ENCODE measurements at places on chromosomes 5 and 9.

DNA sequence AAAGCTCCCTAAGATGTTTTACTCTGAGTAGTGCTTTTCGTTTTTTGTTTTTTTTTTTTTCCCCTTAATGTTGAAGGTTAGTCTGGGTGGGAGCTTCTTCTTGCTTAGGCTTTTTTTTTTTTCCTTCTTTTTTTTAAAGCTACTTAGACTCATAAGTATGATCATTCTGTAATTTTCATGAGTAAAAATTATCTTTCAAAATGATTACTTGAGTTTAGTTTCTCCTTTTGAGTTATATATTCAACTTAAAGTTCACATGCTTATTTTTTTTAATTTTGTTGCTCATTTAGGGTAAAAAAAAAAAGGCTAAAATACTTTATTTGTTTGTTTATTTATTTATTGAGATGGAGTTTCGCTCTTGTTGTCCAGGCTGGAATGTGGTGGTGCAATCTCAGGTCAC is 2.9 kb downstream of the RBM27 start:
- DNase-seq = no peak

DNA sequence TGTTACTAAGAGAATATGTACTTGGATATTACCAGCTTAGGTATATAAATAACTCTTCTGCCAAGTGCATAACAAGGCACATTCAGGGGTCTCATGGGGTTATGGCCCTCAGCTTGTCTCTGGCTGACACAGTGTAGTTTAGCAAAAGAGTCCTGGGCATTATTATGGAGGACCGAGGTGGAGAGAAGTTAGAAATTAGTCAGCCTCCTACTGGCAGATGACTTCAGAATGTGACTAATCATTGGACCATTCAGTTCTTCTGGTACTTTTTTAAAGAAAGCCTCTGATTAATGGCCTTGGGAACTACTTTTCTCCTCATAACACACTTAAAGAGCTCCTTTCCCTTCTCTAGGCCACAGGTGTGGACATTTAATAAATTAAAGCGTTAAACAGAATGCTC is 178.9 kb downstream of the SH3GL2 start:
- DNase-seq = no peak

DNA sequence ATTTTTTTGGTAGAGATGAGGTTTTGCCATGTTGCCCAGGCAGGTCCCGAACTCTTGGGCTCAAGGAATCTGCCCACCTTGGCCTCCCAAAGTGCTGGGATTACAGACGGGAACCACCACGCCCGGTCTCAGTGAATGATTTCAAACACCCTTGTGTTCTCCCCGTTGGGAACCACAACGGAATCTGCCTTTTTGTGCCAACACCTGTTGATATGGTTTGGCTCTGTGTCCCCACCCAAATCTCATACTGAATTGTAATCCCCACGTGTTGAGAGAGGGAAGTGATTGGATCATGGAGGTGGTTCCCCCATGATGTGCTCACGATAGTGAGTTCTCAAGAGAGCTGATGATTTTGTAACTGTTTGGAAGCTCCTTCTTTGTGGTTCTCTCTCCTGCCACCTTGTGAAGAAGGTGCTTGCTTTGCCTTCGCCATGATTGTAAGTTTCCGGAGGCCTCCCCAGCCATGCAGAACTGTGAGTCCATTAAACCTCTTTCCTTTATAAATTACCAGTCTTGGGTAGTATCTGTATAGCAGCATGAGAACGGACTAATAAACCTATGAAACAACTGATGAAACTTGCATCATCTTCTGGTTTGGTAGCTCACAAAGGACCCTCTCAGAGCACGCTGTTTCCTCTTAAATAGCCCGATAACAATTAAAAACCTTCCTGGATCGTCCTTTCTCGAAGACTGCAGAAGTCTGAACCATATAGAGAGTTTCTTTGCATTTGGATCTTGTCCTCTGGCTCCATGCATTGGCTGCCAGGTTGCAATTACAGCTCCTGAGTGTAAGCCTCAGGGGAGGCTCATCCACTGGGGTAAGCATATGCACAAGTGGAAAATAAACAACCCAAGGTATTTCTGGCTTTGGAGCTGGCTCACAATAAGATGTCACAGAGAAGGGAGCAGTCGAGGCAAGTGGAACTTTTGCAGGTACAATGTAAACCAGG is 91.5 kb downstream of the SPRY4 start:
- no peak for DNase-seq

DNA sequence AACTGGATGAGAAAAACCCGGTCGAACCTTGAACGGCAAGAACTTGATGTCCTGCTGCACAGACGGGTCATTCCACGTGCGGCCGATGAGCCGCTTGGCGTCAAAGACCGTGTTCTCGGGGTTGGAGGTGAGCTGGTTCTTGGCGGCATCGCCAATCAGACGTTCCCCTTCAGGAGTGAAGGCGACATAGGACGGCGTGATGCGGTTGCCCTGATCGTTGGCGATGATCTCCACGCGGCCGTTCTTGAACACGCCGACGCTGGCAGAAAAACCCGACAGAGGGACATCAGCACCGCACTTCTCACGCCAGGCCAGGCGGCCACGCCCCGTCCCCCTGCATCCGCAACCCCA is 519 bp downstream of the HSPA5 start:
- peak; percentile 8 for DNase-seq

DNA sequence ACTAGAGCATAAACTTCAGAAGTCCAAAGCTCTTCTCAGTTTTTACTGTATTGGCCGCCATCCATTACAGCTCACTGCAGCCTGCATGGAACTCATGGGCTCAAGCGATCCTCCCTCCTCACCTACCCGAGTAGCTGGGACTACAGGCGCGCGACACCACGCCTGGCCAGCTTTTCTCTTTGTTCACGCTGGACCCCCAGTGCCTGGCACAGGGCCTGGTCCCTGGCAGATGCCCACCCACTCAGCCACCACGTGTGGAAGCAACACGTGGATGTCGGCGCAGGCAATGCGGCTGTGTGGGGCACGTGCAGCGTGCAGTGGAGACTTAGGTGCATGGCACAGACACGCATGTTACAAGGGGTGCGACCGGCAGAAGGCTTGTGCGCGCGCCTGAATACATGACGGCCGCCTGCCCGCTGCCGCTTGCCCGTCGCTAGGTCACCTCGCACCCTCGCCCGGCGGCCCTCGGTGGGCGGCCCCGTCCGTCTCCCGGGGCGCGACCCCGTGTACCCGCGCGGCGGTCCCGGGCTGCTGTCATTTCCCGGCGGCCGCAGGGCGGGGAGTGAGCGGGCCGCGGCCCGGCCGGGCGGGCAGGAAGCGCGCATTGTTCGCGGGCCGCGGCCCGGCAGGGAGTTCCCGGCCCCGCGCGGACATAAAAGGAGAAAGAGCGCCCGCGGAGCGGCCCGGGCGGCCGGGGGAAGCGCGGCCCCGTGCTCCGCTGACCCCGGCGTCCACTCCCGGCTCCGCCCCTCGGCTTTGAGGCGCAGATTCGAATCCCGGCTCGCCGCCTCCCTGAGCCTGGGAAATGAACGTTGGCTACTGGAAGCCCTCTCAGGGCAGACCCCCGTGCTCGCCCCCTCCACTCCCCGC is 24.1 kb upstream of the PTGS1 start:
- no peak for DNase-seq

GRCh38 chr5:1041225-1042143 is 32.9 kb downstream of the NKD2 start:
- no peak for DNase-seq

- DNase-seq = no peak
Observed at GRCh38 chr9:130990306-130990977, 18.5 kb upstream of the LAMC3 start.

GRCh38 chr5:172795318-172795977 is 24.5 kb upstream of the DUSP1 start:
- DNase-seq = no peak

GRCh38 chr9:104082168-104082567 is 11.9 kb upstream of the SMC2 start:
- no peak for DNase-seq

GRCh38 chr9:110897943-110898342 is 140.3 kb downstream of the LPAR1 start:
- DNase-seq = no peak

DNA sequence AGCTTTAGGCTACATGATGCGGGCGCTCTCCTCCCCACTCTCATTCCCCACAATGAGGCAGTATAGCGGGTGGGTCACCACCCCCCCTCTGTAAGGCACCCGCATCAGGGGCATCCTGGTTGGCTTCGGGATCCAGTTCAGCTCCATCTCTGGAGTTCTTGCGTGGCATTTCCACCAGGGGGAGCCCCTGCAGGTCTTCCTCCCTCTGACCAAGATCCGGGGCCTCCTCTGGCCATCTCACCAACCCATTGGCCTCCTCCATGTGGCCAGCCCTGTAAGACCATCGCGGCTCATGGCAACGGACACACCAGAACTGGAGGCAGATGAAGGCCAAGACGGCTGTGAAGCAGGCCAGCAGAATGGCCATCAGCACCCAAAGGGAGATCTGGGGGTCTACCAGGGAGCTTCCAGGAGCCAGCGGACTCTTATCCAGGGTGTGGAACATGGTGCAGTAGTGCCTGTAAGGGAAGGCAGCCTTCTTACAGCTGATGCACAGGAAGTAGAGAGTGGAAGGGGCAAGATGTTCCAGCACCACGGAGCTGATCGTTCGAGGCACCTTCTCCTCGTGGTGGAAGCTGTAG is 77.0 kb downstream of the CYFIP2 start:
- DNase-seq = no peak

DNA sequence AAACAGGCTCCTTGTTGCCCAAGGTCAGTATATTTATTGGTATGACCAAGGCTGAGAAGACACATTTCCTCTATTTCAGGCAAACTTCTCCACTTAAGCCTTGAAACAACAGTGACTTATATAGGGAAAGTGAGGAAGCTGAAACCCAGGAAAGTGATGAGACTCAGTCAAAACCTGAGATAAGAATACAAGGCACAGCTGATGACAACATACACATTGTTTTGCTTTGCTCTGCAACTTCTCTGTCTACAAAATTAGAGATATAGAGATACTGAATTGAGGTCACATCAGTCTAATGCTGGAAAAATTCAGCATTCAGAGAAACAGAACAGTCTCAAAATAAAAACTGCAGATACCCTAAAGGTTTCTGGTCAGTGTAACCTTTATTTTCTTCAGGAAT is 586.1 kb downstream of the DNAH5 start:
- DNase-seq = no peak

DNA sequence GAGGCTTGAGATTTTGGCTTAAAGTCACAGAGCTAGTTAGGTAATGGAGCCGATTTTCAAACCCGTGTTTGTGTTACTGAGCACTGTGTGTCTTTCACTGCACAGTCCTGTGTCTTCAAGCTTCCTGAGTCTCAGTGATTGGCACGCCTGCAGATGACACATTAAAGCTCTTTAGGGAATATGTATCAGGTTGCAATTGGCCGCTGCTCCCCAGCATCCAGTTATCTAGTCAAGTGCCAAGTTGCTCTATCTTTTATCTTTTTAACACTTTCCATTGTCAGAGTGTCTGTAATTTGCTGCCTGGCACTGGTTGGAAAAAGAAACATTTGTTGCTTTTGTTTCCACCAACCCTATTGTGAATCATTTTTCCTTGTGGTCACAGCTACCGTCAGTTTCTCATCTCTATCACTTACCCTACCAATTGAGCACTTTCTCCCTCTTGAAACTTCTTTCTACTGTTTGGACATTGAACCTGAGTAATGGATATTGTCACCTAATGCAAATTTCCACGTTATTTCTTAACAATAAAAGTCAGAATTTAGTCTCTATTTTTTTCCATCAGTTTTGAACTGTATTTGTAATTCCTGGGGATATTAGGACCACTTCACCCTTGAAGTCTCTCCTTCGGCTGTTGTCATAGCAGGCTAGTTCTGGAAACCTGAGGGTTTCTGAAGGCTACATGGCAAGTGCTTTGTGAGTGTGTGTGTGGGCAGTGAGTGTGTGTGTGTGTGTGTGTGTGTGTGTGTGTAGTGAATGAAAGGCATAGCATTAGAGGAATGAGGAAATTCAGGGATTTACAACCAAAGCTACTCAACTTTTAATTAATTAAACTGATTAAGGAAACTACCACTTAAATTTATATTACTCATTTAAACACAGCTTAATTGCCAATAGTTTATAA is 274.3 kb downstream of the ISL1 start:
- no peak for DNase-seq

- no peak for DNase-seq
Observed at GRCh38 chr5:149938279-149938678, 6.3 kb downstream of the PDE6A start.

GRCh38 chr5:178238711-178239592 is 6.3 kb upstream of the PHYKPL start:
- DNase-seq = no peak

GRCh38 chr9:115999498-115999897 is 154.1 kb upstream of the PAPPA start:
- no peak for DNase-seq

DNA sequence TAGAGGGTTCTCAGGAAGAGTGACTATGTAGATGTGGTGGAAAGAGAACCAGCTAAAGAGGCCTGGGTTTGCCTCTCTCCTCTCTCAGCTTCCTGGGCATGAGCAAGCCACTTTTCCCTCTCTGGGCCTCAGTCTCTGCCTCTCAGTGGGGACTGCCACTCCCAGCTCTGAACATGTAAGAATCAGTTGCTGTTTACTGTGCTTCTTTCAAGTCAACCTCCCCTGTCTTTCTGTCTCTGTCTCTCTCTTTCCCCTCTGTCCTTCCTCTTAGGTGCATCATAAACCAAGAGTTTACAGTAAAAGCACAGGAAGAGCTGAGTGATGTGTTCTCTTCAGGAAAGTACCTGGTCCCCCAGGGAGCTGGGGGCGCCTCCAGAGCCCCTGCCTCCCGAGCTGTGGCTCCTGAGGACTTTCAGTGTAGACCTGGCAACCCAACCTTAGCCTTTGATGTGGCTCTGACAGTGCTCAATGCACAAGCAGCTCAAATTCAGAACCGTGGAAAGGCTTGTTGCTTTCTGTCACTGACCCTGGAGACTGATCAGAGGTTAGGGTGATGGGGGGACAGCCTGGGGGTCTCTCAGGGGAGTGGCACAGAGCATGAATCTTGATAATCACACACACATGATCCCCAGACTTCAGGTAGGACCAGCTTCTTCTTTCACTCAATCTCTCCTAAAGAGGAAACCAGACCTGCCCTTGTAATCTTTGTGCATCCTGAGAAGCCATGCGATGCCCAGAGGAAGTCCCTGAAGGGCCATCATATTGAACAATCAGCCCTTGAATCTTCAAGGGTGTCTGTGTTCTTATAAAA is 59.4 kb upstream of the TNFSF8 start:
- peak; percentile 58 for DNase-seq

DNA sequence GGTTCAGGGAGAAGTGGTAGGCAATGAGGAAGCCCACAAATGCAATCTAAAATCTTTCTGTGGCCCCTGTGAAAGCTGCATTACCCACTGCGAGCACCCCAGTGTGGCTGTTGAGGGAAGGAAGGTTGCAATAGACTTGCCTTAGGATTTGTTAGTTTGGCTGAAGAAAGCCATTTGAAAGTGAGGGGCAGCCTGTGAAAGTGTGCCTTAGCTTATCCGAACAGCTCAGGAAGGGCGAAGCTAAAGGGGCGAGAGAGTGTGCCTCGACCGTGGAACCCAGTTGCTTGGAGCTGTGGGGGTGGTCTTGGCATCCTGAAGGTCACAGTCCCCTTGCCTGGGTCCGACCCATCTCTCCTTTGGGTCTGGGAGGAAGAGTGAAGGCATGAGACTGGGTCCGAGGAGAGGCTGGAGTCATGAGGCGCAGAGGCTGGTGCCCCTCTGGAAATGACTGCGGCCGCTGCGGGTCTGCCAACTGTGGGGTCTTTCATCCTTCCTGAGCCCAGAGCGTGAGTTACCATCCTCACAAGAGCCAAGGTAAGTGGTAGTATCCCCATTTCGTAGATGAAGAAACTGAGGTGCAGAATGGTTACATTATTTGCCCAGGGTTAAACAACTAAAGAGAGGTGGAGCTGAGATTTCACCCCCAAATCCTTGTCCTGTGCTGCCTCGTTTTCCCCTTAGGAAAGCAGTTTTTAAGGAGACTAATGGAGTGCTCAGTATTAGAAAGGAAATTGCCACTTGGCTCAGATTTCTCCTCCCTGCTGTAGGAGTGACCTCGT is 24.4 kb downstream of the SLC25A25 start:
- DNase-seq = no peak

Data from stimulated activated CD8-positive, alpha-beta memory T cell treated with anti-CD3 and anti-CD28 coated beads, Interleukin-15, amount 100 ng/mL, for 48 hours (primary cell).